Activated T-cell treated with anti-CD3 and anti-CD28 coated beads for 1 hour (primary cell): ENCODE measurements at places on chromosomes 11 and 22.

- DNase-seq, result no peak
Observed at GRCh38 chr11:17267576-17267975, 9.0 kb upstream of the NUCB2 start.

- peak; percentile 22 for DNase-seq
Observed at GRCh38 chr11:19723572-19724342, 11.1 kb downstream of the NAV2 start.

DNA sequence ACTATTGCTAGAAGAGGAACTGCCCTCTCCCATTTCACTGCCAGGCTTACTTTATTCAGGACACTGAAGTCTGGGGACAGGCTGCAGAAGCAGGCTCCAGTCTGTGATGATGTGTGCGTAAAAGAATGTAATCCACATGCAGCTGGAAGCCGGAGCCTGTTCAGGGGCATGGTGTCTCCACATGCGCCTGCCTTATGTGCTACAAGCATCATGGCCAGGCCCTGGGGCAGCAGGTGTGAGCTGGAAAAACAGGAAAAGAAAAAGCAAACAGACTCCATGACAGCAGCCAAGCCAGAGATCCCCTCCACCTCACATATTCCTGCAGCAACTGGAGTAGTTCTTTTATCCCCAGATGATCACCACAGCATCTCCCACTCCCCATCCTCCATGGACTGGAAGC, 33.4 kb downstream of the ARFGAP2 start:
- DNase-seq, result no peak

DNA sequence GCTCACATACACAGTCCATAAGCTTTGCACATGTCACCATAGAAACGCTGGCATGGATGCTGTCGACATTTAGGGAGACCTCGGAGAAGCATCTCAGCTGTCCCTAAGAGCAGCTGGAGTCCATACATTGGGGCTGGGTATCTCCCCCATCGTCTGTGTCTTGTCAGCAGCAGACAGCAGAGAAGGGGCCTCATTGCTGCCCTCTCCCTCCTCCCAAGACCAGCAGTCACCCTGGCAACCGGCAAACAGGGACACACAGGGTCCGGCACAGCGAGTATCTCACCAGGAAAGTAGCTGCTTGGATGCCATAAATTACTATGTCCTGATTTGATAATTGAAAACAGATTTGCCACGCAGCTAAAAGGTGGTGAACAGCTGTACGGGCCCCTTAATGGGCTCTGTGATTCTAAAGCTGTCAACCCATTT, 84.4 kb downstream of the CD44 start:
- DNase-seq, result no peak

GRCh38 chr11:128565881-128566280, 21.5 kb downstream of the ETS1 start:
- no peak for DNase-seq

DNA sequence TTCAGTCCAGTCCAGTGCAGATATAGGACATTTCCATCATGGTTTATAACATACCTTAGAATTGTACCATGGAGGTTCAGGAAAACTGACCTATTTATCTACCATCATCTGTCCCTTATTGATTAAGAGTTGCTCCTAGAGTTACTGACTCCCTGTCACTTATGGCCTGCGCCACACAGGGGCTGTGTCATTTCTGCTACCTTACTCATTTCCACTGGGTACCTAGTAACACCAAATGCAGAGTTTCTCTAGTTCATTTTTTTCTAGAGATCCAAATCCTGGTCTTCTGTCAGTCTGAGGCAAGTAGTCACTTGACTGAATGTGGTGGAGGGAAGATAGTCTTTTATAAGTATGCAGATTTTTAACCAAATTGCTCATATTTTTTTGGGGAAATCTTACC, 59.2 kb downstream of the PDE3B start:
- DNase-seq, result no peak

DNA sequence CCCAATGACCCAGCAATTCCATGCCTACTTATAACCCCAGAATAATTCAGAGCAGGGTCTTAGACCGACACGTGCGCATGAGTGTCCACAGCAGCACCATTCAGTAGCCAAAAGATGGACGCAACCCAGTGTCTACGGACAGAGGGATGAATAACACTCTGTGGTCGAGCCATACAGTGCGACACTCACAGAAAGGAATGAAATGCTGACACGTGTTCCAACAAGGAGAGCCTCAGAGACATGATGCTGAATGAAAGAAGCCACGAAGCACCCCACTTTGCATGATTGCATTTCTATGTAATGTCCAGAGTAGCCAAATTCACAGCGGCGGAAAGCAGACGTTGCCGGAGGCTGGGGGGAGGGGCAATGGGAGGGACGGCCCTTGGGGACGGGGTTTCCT, 134.4 kb downstream of the CTTN start:
- DNase-seq, result no peak

GRCh38 chr11:19087658-19088057, 27.1 kb upstream of the MRGPRX2 start:
- no peak for DNase-seq

DNA sequence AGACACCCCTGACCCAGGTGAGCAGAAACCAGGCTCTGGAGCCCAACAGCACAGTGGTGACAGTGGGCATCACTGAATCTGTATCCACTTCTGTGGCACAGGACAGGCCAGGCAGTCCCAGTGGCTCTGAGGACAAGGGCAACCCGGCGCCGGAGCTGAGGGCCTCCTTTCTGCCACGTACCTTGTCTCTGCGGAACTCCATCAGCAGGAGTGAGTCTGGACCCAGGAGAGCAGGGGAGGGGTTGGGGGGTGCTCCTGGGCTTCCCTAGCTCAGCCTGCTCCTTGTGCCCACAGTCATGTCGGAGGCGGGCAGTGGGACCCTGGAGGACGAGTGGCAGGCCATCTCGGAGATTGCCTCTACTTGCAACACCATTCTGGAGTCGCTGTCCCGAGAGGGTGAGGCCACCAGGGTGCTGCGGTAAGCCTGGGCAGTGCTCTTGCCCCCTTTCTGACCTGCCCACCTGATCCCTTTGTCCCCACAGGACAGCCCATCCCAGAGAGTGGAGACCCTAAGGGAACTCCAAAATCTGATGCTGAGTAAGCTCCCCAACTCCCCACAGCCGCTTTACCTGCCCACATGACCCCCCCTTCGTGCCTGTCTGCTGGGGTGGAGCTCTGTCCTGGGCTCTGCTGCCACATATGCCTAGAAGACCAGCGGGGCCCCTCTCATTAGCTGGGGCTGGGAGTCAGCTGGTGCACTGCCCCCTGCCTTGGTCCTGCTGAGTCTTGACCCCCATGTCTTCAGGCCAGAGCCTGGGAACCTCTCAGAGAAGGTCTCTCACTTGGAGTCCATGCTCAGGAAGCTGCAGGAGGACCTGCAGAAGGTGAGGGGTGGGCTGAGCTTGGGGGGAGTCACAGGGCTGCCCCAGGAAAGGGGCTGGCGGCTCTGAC, 12.0 kb downstream of the SIPA1 start:
- DNase-seq, result no peak

GRCh38 chr11:70883973-70884623, 368.3 kb downstream of the SHANK2 start:
- DNase-seq, result no peak

DNA sequence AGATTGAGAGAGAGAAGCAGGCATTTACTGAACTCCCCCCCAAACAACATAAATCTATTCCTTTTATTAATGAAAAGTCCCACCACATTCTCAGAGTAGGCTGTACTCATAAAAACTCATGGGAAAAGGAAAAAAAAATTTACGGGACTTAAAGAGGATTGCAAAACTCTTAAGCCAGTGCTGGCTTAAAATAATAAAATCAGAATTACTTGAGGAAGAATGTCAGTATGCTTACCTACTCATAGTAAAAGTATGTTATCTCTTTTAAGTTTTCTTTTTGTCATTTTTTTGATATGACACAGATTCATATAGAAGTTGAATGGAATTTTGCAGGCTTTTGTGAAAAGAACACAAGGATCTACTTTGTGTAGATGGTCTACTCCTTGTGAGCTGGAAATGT, 126.3 kb downstream of the LUZP2 start:
- DNase-seq, result no peak

DNA sequence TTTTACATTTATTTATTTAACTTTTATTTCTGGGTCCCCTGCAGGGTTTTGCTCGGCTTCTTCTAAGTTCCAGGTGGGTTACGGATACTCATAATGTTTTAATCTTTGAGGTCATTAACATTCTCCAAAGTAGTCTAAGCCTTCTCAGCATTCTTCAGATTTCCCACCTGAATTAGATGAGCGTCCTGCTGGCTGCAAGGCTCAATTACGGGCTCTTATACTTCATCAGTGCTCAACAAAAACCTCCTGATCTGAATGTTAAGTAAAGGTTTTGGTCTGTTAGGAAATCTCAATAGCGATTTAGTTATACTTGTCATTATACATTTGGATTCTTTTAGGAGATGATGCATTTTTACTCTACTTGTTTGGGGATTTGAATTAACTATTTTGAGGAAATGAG, 27.3 kb upstream of the NFRKB start:
- no peak for DNase-seq

DNA sequence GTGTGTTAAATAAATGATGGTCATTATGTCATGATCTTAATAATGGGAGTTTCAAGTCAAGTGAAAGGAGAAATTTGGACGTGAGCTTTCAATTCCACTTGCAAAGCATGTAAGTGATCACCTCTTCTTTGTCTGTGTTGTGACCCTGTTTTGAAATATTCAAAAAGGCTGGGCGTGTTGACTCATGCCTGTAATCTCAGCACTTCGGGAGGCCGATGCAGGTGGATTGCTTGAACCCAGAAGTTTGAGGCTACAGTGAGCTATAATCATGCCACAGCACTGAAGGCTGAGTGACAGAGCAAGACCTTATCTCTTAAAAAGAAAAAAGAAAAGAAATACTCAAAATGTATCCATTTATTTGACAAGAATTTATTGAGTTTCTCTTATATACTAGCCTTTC, 32.9 kb upstream of the EED start:
- no peak for DNase-seq

GRCh38 chr11:122394313-122394712, 261.2 kb upstream of the UBASH3B start:
- DNase-seq, result no peak

GRCh38 chr11:2998073-2998850, 6.1 kb upstream of the NAP1L4 start:
- no peak for DNase-seq

DNA sequence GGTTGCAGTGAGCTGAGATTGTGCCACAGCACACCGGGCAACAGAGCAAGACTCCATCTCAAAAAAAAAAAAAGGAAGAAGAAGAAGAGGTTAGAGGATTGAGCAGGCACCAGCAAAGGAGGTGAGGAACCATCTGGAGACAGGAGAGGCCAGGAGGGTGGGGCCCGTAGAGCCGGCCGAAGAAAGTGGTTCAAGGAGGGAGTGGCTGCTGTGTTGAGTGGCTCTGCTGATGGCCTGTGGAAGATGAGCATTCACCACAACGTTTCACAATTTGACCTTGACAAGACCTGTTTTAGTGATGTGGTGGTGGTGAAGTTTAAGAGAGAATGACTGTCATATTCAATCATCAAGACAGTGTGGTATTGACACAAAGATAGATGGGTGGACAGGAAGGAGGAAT, 6.8 kb upstream of the CTSD start:
- no peak for DNase-seq

DNA sequence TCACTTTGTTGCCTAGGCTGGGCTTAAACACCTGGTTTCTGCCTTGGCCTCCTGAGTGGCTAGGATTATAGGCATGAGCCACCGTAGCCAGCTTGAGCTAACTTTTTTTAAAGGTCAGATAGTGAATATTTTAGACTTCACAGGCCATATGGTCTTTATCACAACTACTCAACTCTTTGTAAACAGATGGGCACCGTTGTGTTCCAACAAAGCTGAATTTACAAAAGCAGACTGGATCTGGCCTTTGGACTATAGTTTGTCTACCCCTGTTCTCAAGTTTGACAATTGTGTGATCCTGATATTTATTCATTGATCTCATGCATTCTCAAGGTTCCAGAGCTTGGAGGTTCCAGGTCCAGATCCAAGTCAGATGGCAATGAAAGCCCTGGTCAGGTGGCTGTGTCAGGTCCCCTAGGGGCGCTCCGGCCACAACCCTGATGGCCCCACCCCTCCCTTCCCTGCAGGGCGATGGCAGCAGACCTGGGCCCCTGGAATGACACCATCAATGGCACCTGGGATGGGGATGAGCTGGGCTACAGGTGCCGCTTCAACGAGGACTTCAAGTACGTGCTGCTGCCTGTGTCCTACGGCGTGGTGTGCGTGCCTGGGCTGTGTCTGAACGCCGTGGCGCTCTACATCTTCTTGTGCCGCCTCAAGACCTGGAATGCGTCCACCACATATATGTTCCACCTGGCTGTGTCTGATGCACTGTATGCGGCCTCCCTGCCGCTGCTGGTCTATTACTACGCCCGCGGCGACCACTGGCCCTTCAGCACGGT, 15.8 kb downstream of the P2RY2 start:
- no peak for DNase-seq

- DNase-seq, result no peak
Observed at GRCh38 chr11:78791254-78791653, 216.6 kb upstream of the NARS2 start.

DNA sequence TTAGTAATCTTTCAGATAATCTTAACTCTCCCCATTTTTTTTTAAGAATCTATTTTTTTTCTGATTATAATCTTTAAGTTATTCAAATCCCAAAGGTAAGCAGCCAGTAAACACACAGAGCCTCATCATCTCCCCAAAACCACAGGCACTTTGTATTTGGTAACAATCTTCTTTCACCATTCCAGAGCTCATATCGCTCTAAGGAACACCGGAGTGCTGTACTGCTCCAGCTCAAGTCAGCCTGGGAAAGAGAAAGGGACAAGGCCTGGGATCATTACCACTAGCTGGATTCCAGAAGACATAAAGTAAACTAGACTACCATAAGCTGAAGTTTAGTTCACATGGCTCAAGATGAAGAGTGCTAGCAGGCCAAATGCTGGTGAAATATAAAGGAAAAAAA, 73.0 kb upstream of the APOA1 start:
- no peak for DNase-seq

DNA sequence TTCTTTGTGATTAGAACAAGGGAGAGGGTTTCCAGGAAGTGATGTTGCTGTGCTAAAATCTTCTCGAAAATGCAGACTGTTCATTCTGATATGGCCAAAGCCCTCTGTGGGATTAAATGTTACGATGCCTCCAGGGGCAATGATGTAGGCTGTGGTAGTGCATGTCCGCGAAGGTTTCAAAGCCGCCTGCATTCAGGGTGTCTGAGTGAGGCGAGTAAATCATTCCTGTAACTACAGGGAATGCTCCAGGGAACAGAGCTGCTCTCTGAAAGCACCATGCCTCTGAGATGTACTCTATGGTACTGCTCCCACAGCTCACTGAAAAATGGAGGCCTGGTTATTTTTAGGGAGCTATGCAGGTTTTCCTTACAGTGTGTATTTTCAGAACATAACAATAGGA, 21.2 kb downstream of the PDGFD start:
- DNase-seq, result no peak

GRCh38 chr11:115720602-115721245, 216.5 kb upstream of the CADM1 start:
- no peak for DNase-seq
